ENCODE measurements at places on chromosomes 11 and 22.

DNA sequence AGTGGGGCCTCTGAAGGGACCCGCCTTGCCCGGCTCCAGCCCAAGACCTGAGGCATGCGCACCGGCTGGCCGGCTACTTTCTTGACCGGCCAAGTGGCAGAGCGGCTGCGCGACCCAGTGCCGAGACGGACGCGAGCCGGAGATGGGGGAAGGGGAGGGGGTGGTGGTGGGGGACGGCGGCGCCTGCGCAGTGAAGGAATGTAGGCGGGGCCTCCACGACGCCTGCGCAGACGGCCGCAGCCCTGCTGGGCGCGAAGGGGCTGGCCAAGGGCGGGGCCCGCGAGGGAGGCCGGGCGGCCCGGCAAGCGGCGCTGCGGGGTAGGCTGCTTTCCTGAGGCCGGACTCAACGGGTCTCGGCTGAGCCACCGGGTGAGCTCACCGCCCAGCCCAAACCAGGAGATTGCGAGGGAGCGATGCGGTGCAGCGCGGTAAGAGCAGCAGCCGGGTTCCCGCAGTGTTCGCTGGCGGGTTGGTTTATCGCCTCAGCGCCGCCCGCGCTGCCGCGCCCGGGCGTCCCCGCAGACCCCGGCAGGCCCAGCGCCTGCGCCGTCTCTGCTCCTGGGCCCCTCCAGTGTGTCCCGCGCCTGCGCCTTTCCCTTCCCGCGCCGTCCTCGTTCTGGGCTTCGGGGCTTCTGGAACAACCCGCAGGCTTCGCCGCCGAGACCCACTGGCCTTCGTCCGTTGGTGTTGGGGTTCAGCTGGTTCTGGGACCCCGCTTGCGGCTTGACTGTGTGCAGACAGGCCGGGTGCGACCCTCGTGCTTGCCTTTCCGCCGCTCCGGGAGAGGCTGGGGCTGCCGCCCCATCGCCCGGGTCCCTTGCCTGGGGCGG, at the start of gene SPECC1L:
TSS of gene SPECC1L (plus strand) at position 276 of the 830 bp plus-strand sequence. CDS start 31,401 bp downstream, outside the sequence.
- peak; percentile 91 for DNase-seq

GRCh38 chr22:25630447-25630846, 66.0 kb downstream of the GRK3 start:
- no peak for DNase-seq

- no peak for DNase-seq
Observed at GRCh38 chr22:43540529-43540923, 128.7 kb downstream of the MPPED1 start.

DNA sequence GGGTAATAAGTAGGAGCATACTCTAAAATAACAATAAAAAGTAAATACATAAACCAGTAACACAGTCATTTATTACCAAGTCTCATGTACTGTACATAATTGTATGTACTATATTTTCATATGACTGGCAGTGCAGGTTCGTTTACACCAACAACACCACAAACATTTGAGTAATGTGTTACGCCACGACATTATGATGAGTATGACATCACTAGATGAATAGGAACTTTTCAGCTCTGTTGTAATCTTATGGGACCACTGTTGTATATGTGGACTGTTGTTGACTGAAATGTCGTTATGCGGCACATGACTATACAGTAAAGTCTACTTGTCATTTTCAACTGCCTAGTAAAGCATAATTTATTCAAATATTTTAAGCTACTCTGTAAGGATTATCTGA, 18.6 kb downstream of the KIF18A start:
- no peak for DNase-seq

DNA sequence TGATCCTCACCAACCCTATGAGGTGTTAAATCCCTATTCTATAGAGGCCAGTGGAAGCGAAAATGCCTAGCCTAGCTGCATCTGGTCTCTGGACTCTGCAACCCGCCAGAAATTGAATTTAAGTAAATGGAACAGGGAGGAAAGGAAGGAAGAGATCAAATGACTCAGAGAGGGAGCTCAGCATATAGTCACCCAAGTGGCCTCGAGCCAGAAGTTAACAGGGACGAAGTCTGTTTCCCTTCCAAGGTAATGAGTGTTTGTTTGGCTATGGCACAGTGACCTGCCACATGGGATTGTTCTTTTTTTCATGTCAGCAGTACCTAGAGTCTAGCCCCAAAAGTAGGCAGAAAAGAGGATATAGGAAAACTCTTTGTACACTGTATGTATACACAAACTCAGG, 66.3 kb downstream of the PAK1 start:
- DNase-seq = no peak
